Spinal cord (tissue), 10 donors: ENCODE measurements at places on chromosomes 12 and 14. TPM values are rescaled to one million over a fixed set of nuclear protein-coding genes. Genes with fewer than 3 reads are reported as not detected.

The DAO gene
- 0.40 TPM for total RNA-seq

The IFI27 gene
- 133 TPM for total RNA-seq

The ABCD2 gene
- total RNA-seq, result 21.2 TPM

DNA sequence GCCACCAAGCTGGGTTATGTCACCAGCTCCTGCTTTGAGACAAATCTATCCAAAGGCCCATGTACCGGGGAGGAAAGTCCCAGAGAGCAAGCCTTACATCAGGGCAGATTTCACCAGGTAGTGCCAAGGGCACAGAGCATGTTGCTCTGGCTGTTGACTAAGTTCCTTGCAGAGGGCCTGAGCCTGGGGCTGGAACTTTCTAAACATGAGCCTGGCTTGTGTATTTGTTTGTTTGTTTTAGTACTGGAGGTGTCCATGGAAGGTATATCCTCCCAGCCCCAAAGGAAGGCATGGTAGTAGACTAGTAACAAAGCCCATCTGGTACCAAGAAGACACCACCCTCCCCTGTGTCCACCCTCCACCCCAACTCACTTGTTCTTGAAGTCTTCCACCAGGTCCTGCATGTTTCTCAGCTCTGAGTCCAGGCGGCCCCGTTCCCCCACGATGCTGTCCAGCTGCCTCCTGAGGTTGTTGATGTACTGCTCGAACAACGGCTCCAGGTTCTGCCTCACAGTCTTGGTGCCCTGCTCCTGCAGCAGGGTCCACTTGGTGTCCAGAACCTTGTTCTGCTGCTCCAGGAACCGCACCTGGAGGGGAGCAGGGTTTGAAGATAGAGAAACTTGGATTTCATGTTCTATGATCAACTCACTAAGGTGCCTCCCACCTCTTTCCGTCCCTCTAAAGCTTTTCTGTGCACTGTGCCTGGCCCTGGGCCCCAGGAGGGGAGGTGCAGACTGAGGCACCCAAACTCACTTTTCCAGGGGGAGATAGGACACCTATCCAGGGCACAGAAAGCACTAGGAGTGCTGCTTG, 1.4 kb downstream of the KRT5 start:
- DNase-seq, result no peak

- DNase-seq, result no peak
Measured at GRCh38 chr12:48787791-48788523, 932 bp downstream of the ADCY6 start.

- DNase-seq, result no peak
Measured at GRCh38 chr12:113766131-113766878, 199.8 kb downstream of the RBM19 start.

- DNase-seq, result no peak
Measured at GRCh38 chr14:65107200-65107599, 4.9 kb upstream of the MAX start.

DNA sequence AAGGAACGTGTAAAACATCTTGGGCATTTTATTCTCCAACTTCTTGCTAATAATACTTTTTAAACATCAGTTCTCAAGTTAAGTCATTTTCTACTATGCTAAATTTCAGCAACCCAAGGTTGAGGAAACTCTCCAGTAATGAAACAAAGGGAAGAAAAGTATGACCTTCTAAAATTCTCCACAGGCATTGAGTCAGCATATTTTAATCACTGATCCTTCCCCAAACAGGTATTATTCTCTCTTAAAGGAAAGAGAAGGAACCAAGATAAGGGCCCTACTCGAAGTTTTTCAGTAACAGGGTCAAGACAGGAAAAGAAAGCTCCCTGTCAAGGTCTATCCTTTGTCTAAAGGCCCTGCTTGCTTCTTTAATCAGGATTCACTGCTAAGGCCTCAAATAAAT, 3.0 kb downstream of the KICS2 start:
- DNase-seq, result no peak

DNA sequence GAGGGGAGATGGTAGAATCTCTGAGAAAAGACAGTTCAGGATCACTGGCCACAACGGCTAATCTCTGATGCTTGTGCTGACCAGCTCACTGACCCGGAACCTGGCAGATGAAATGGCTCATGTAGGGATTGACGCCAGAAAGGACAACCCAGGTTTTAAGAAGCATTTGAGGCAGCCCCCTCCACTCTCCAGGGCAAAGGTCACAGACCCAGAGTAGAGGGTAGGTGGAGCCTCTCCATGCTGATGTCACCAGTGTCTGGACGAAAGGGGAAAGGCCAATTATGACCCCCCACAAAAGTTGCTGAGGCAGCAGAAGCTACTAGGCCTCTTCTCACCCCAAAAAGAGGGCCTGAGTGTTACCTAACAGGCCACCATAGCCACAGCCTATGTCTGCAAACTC, 1.2 kb downstream of the METTL1 start:
- DNase-seq, result no peak

DNA sequence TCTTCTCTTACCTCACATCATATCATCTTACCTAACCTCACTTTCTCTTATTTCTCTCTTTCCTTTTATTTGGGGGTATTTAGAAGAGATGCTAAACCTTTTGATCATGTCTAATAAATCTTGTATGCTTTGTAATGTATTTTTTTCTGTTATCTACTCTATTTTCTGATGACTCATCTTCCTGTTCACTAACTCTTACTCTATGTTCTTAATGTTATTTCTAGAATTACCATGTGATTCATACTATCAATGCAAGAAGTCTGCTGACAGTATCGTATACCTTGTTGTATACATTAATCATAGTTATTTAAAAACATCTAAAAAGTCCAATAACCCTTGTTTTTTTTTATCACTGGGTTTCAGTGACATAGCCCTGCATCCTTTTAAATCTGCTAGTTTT, 62.3 kb downstream of the MGAT4C start:
- DNase-seq, result no peak

DNA sequence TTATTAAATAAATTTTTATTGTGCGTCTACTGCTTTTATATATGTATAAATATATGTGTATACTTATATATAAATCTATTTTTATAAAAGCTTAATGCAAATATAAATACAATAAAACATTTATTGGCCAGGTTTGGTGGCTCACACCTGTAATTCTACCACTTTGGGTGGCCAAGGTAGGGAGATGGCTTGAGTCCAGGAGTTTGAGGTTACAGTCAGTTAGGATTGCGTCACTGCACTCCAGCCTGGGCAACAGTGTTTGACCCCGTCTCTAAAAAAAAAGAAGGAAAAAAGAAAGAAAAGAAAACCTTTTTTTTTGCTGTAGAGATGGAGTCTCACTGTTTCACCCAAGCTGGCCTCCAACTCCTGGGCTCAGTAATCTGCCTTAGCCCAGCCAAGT, 20.9 kb downstream of the ACTR6 start:
- DNase-seq, result no peak

GRCh38 chr12:28082096-28082495, 108.2 kb upstream of the CCDC91 start:
- no peak for DNase-seq

DNA sequence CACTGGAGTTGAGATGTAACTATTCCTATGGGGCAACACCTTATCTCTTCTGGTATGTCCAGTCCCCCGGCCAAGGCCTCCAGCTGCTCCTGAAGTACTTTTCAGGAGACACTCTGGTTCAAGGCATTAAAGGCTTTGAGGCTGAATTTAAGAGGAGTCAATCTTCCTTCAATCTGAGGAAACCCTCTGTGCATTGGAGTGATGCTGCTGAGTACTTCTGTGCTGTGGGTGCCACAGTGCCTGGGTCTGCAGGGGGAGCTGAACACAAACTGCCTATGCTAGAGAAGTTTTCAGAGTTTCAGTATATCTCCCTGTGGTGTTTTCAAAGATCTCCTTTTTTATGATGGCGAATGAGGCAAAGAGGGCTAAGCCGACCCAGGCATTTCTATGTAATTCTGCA, 179.2 kb upstream of the OR4E1 start:
- no peak for DNase-seq

- no peak for DNase-seq
Measured at GRCh38 chr12:116849216-116849615, 32.0 kb downstream of the HRK start.

- DNase-seq, result no peak
Measured at GRCh38 chr14:37196604-37197420, 925 bp upstream of the MIPOL1 start.
